ENCODE measurements at places on chromosomes 2 and 18.

GRCh38 chr2:81872006-81872405 is 1567.5 kb upstream of the LRRTM1 start:
- no peak for DNase-seq

- no peak for DNase-seq
Measured at GRCh38 chr2:101984656-101985055, 7.1 kb upstream of the IL1R2 start.

GRCh38 chr2:43121580-43122314 is 104.7 kb downstream of the ZFP36L2 start:
- DNase-seq: peak; percentile 24

GRCh38 chr18:22385718-22386117 is 32.0 kb downstream of the CTAGE1 start:
- no peak for DNase-seq

DNA sequence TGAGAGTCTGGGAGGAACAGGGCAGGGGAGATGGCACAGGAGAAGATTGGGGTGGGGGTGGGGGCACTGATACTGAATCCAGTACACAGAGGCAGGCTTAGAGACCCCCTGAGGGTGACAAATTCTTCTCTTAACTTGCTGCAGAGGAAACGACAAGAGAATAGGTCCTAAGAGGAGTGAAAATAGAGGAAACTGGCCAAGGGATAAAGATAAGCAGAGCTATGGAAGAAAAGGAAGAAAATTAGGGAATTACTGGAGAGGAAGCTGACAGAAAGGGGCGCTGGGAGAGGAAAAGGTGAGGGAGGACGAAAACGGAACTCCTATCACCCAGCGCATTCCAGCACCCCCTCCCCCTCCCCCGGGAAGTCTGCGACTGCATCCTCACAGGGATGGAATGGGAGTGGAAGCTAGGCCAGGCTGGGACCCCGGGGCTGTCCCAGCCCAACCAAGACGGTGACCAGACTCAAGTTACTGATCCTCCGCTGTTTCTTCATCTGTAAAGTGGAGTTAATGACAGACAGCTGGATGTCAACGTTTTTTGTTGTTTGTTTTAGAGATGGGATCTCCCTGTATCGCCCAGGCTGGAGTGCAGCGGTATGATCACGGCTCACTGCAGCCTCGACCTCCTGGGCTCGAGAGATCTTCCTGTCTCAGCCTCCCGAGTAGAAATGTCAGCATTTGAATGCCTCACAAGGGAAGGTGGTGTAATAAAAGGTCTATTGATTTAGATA is 2.6 kb upstream of the EMX1 start:
- DNase-seq: no peak

DNA sequence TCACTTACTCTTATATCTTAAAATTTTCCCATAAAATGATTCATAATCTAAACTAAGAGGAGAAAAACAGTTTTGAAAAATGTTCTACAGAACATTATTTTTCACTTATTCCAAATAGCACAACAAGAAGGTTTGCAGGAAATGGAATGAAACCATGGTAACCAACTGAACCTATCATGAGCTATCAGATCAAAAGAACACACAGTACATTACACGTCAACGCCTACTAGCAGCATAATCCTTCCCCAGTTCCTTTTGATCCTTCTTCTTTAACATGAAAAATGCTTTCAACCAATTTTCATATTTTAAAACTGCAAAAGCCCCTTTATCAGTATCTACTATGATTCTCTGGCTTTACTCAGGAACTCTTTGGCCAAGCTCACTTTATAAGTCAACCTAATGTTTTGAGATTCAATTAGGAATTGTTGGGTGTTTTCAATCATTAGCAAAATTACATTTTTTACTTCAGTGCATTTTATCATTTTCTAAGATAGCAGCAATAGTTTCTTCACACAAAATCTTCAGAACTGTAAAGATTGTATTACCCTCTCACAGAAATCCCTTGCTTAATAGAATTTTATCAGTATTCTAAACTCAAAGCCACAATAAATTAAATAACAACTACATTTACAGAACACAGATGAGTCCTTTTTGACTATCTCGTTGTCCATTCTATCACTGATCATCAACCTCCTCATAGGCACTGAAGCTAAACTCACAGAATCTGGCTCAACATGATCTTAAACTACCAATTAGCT is 102.5 kb downstream of the CHN1 start:
- DNase-seq: no peak

DNA sequence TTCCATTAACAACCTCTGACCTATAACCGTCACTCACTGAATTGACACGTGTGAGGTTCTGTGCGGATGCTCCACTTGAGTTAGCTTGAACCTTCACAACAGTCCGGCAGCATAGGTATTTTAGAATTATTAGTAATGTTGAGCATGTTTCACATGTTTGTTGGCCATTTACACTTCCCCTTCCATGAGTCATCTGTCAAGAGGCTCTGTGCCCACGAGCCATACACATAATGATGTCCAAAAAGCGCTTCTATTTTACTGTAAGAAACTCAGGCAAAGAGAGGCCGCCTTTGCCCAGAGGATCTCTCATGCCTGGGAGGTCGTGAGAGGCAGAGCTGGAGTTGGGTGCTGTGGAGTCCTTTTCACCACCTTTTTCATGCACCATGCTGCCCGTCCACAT is 28.9 kb upstream of the TMEM214 start:
- DNase-seq: no peak

DNA sequence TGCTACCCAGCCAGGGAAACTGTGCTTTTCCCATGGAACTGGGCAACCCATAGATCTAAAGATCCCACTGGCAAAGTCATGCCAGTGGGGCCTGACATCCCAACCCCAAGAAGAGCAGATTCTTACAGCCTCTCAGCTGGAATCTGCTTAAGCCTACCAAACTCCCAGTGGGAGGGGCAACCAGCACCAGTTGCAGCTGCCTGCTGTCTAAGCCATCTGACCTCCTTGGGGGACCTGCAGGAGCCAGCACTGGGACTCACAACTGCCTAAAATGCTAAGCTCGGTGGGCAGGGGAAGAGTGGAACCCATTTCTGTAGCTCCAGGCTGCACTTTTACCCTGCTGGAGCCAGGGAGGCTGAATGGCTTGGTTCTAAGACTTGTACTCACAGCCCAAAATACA is 770.7 kb upstream of the SLC8A1 start:
- DNase-seq: no peak

- no peak for DNase-seq
Measured at GRCh38 chr2:148167241-148167766, 146.4 kb downstream of the MBD5 start.

DNA sequence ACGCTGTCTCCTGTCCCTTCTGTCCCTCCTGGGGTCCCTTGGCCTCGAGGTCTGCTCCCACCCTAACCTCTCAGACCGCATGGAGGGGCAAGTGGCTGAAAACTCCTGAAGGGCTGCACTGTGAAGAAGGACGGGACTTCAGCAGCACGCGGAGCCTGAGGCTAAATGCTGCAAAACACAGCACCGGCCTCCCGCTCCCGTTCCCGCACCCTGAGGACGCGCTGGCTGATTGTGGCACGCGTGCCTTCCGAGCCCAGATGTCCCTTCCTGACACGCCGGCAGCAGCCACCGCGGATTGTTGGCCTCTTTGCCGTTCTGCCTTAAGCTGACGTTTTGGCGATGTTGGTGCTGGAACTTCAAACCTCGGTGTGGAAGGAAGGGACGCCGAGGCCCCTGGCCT is 125.9 kb upstream of the CTDP1 start:
- DNase-seq: no peak

GRCh38 chr2:65402323-65402722 is 30.1 kb downstream of the SPRED2 start:
- no peak for DNase-seq

- no peak for DNase-seq
Measured at GRCh38 chr2:217218269-217219163, 358.7 kb upstream of the TNP1 start.

- no peak for DNase-seq
Measured at GRCh38 chr2:18154812-18155211, 276.3 kb downstream of the KCNS3 start.

- DNase-seq: no peak
Measured at GRCh38 chr18:38007676-38008330, 442.2 kb upstream of the CELF4 start.

DNA sequence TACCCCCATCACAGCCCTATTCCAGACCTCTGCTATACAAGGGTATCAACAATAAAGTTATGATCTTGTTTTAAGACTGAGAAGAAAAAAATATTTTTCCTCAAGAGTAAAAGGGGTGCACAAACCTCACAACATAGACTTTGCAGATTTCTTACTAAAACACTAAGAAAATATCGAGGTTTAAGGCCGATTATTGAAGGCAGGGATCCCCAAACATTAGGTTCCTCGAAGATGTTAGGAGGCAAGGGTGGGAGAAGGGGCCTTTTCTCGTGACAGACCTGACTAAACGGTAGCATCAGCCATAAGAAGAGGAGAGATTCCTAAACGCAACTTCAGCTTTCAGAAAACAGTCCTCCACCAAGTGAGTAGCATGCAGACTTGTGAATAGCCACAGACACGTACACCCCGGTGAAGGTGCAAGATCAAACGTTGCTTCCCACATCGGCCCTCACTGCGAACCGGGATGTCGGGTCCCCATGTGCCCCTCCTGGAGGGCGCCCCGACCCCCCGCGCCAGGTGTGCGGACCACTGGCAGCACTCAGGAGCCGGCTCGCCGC is 678 bp downstream of the PIAS2 start:
- DNase-seq: no peak

DNA sequence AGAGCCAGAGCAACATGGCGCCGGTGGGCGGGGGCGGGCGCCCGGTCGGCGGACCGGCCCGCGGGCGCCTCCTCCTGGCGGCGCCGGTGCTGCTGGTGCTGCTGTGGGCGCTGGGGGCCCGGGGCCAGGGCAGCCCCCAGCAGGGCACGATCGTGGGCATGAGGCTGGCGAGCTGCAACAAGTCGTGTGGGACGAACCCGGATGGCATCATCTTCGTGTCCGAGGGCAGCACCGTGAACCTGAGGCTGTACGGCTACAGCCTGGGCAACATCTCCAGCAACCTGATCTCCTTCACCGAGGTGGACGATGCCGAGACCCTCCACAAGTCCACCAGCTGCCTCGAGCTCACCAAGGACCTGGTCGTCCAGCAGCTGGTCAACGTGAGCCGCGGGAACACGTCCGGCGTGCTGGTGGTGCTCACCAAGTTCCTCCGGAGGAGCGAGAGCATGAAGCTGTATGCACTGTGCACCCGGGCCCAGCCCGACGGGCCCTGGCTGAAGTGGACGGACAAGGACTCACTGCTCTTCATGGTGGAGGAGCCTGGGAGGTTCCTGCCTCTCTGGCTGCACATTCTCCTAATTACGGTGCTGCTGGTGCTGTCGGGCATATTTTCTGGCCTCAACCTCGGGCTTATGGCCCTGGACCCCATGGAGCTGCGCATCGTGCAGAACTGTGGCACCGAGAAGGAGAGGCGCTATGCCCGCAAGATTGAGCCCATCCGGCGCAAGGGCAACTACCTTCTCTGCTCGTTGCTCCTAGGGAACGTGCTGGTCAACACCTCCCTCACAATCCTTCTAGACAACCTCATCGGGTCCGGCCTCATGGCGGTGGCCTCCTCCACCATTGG is 507 bp downstream of the CNNM4 start:
- no peak for DNase-seq

DNA sequence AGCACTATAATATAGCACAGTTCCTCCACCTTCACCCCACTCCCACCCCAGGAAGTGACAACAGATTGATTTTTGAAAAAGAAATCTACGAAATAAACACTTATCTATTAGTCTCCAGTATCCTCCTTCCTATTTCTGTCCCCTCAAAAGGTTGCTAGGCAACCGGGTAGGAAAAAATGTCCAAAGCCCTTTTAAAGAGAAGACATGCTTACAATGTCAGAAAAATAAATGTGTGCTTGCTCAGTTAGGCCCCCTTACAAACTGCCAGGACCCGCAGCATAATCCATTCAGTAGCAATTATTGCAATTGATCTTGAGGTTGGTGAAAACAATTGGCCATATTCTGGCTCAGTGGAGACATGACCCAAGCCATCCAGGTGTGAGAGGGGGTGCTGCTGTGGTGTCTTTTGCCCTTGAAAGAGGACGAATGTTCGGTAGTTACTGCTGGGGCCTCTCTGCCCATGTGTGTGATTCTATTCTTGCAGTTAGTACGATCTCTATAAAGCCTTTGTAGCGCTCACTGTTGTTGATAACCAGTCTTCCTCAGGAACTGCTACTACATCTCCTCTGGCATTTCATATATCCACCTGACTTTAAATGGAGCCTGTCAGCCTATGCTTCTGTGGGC is 144.3 kb downstream of the MYO3B start:
- no peak for DNase-seq

GRCh38 chr2:48411046-48411445 is 118.9 kb upstream of the STON1 start:
- DNase-seq: no peak

- DNase-seq: no peak
Measured at GRCh38 chr2:131572175-131572574, 44.5 kb downstream of the CCDC74A start.

DNA sequence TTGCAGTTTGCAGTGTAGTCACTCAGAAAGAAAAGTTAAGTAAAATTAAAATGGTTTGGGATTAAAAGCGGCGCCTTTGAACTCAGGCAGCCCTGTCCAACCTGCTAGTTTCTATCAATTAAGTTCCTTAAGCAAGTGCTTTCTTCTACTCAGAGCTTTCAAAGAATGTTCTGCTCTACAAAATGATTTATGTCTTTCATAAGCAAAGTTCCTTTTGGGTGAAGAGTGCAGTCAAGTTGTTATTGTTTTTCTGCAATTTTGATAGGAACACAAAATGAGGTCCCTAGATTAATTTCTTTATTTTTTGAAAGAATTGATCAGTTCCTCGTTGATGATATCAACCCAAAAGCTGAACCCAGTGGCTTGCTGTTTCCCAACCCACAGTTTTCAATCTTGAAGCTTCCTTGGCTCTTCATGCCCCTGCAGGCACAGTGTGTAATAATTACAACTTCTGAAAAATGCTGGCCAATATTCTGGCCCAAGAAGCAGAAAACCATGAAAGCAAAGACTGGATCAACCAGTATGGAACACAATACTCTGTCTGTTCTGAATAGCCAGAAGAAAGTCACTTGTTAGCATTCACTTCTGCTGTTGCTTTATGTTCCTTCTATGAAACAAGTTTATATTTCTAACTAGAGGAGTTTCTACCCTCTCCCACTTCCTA is 89.1 kb downstream of the TGIF1 start:
- DNase-seq: no peak

- DNase-seq: no peak
Measured at GRCh38 chr2:190506666-190507065, 27.9 kb downstream of the NEMP2 start.

DNA sequence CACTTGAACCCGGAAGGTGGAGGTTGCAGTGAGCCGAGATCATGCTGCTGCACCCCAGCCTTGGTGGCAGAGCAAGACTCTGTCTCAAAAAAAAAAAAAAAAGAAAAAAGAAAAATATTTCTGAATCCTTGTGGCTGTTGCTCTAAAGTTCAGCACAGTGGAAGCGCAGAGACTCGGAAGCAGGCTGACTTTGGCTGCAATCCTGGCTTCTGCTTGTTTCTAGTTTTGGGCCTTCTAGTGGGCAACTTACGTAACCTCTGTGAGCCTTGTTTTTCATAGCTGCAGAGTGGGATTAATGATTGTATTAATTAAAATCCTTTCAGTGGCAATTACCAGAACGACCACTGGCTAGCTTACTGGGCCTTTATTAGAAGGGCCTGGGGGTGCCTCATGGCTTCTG is 28.4 kb downstream of the GNLY start:
- DNase-seq: no peak

- DNase-seq: no peak
Measured at GRCh38 chr2:100780203-100781008, 39.5 kb upstream of the NPAS2 start.

- no peak for DNase-seq
Measured at GRCh38 chr2:168378960-168379669, 77.0 kb upstream of the CERS6 start.

Data from NCI-H2171 (cell line).